Activated CD4-positive, alpha-beta T cell treated with anti-CD3 and anti-CD28 coated beads for 24 hours (primary cell): ENCODE measurements at places on chromosomes 1 and 21.

- no peak for DNase-seq
Measured at GRCh38 chr1:22662318-22662717, 9.3 kb downstream of the C1QB start.

DNA sequence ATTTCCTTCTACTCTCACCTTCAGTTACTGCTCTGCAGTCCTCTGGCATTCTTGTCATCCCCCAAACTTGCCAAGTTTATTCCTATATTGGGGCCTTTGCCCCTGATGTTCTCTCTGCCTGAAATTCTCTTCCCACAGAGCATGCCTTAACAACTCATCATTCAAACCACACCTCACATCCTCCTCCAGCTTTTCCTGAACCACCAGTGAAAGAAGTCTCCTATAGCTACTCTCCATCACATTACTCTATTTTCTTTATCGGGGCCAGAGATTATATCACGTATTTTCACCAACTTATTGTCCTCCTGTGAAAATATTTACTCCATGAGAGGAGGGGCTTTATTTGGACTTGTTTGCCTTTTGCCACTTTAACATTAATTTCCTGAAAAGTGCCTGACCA is 32.1 kb downstream of the EXTL2 start:
- DNase-seq, result no peak

DNA sequence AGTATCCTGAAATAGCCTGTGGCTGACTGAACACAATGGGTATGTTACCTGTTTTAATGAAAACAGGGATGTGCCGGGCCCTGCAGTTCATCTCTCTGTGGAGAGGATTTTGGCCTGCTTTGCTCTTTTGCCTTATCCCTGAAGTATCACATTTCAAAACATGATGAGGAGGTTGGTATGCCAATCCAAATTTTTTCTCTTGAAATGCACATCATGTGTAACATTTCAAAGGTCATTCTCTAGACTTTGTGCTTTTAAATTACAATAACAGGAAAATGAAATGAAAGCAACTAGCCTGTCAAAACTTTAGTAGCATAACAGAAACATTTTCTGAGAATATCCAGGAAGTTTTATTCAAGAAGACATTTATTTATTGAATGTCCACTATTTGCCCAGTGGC is 118.9 kb downstream of the SLC44A5 start:
- no peak for DNase-seq

- no peak for DNase-seq
Measured at GRCh38 chr1:14495996-14496395, 102.5 kb upstream of the KAZN start.

GRCh38 chr1:245091818-245092637 is 62.8 kb upstream of the KIF26B start:
- no peak for DNase-seq

DNA sequence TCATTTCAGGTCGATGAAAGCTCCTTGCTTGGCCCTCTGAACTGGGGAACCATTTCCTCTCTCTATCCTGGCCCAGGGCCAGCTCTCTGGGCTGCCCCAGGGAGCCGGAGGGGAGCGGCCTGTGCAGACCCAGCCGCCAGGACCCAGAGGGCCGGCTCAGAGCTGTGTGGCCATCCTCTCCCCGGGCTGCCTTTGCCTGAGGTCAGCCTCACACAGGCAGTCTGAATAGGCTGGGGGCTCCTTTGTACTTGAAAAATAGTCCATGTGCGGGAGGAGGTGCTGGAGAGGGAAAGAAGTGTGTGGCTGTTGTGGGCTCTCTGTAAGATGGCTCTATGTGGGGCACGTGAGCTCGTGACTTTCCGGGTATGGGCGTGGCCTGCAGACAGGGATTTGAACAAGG is 275.1 kb upstream of the VAMP3 start:
- DNase-seq, result no peak

- DNase-seq, result no peak
Measured at GRCh38 chr1:204437796-204438570, 26.4 kb upstream of the PPP1R15B start.

- no peak for DNase-seq
Measured at GRCh38 chr1:55155522-55155921, 59.6 kb downstream of the USP24 start.

DNA sequence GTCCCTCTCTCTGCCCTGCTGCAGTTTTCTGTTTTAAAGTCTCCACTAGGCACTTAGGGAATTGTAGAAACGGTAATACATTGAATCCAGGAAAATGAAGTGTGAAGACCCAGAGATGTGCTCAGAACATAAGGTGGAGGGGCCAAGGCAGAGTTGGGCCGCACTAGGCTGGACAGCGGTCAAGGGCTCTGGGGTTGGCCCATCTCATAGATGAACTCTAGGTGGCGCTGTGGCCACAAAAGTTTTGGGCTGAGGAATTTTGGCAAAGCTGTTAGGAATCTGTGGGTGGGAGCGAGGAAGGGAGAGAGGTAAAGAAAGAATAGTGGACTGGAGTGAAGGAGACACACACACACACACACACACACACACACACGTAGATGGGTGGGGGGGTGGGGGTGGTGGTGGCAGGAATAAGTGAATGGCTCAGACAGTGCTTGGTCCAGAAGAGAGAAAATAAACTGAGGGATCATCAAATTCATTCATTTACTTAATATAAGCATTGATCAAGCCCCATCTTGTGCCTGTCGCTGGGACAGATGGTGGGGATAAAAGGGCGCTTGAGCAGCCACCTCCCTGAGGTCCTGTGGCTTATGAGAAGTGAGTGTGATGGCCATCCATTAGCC is 258.5 kb downstream of the TRABD2B start:
- DNase-seq, result no peak

- no peak for DNase-seq
Measured at GRCh38 chr1:184493987-184494388, 107.2 kb downstream of the C1orf21 start.

DNA sequence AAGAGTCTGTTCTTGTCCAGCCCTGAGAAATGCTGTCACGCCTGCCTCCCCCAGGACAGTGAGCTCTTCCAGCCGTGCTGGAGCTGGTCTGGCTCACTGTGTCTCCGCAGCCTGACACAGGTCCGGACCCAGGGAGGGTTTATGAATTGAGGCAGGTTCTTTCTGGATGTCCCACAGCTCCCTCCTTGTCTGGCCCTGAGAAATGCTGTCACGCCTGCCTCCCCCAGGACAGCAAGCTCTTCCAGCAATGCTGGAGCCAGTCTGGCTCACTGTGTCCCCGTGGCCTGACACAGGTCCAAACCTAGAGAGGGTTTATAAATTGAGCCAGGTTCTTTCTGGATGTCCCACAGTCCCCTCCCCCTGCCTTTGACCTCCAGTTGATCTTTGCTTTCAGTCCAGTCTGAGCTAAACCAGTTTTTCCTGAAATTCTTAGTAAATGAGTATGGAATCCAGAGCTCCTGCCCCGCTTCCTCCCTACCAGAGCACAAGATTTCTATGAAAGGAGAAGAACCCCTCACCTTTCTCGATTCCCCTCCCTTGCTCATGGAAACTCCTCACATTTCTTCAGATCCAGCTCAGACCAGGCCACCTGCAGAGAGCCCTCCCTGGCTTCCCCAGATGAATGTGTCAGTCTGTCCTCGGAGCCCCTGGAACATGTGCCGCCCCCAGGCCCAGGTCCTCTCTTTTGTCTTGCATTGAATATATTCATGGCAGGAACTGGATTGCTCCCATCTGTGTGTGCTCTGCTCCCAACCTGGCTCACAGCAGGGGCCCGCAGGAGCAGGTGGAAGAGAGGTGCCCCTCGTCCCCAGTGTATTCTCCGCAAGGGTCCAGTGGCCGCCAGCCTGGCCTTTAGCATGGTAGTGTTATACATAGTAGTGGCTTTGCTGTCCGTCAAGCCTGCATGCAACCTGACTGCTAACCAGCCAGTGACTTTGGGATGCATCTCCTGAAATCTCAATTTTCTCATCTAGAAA is 116.3 kb downstream of the EPHB2 start:
- DNase-seq, result no peak

DNA sequence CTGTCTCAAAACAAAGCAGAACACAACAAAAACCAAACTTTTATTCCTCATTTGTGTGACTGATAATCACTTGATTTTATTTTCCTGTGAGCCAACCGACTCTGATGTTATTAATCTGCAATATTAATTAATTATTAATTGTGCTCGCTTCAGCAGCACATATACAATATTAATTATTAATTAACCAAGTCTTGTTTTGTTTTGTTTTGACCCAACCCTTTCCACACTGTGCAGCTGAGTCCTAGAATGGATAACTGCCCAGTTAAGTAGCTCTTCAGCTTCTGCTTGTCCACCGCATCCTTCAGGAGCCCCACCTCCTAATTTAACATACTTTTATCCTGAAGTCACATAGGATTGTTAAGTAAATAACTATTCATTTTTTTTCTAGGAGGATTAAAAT is 47.4 kb upstream of the EXO1 start:
- no peak for DNase-seq

DNA sequence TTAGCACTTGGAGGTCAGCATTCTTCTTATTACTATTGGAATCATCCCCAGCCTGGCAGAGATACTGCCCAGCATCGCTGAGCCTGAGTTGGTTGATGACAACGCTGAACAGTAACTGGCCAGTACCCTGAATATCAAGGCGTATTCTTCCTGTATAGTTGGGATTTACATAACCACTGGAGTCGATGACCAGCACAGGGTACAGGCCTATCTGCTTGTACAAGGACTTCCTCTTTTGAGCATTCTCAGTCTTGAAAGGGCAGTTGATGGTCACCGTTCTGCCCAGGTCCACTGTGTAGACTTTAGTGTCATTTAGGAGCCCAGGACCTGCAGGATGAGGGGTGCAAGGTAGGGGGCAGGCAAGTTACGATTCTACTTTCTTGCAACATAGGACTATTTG is 8.8 kb downstream of the PIGR start:
- DNase-seq, result no peak

- DNase-seq, result no peak
Measured at GRCh38 chr1:182200025-182200812, 138.7 kb upstream of the ZNF648 start.

DNA sequence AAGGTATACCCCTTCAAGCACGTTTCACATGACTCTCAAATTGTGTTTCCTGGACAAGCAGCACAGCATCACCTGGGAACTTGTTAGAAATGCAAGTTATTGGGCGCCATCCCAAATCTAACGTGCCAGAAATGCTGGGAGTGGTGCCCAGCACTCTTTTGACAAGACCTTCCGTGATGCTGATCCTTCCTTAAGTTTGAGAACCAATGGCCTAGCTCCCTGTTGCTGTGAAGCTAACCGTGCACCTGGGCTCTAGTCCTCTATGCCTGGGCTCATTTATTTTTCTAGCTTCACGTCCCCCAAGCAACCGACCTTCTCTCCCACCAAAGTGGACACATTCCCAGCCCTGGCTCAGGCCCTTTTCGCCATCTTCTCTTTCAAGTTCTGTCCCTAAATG is 4.3 kb downstream of the BEST4 start:
- DNase-seq, result no peak

DNA sequence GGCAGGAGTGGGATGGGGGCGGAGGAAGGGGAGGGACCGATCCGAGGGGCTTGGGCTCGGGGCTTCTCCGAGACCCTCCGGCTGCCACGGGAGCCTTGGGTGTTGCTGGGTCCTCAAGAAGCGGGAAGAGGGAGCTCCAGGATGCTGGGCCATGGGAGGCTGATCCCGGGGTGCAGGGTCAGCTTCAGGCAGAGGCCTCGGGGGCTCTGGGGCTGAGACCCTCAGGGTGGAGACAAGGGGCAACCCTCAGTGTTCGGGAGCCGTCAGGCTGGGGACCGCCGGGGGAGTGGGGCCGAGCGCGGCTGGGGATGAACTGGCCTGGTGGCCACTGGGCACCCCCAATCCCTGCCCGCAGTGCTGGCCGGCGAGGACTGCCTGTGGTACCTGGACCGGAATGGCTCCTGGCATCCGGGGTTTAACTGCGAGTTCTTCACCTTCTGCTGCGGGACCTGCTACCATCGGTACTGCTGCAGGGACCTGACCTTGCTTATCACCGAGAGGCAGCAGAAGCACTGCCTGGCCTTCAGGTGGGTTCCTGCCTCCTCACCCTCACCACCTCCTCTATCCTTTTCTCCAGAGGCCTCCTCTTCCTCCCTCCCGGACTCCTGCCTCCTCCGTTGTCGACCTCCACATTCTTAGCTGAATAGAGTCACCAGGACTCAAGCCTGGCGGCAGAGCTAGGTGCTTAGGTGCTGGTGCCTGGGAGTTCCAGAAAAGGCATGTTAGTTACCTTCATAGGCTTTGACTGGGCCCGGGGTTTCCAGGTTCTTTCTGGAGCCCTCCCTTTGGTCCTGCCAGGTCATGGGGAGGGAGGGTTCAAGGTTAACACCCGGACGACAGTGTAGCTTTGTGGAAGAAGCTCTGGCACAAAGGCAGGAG is 631 bp downstream of the SHISA4 start:
- DNase-seq, result no peak

DNA sequence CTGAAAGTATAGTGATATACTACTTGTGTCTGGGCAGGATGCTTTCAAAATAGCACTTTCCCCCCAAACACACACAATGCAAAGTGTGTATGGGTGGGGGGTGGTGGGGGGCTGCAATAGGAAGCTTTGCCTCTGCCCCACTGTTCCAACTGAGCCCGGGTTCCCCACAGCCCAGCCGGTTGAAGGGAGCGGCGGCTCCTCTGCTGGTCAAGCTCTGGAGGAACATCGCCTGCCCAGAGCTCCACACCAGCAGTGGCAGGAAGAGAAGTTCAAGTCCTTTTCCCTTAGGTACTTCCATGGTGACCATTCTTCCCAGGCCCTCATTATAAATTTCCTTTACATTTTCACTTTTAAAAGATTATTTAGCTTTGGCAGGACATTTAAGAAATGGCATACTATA is 74.9 kb downstream of the CAPZB start:
- DNase-seq, result no peak

- DNase-seq, result no peak
Measured at GRCh38 chr1:151416231-151416630, 16.9 kb downstream of the PSMB4 start.

- no peak for DNase-seq
Measured at GRCh38 chr1:229597877-229598276, 28.0 kb downstream of the TAF5L start.

DNA sequence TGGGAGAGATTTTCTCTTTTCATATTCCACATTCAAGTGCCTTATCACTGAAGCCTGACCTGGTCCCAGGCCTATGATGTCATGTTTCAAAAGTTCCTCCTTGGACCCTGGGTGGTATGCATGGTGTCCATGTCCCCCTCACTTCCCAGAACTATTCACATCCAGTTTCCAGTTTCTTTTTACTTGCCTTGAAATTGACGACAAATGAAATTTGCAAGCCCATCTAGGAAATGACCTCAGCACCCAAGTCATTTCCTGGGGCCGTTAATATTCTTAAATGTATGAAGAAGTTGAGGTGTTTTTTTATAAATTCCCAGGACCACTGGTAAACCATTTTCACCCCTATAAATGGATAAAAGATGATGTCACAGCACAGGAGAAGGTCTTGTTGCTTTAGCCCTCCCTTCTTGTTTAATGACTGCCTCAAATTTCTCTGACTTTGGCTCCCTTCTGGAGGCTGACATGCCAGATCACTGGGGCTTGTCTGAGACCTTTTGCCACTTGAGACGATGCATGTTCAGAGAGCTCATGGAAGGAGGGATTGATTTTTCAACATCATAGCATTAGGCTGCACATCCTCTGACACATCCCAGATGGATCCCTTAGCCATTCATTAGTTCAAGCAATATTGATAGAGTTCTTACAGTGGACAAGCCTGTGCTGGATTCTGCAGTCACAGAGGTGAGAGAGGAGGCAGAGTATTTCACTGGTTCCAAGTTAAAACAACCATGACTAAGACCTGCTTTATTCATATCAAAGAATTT is 221.3 kb downstream of the PLPP3 start:
- DNase-seq, result no peak

- no peak for DNase-seq
Measured at GRCh38 chr1:80053613-80054012, 1047.1 kb upstream of the ADGRL4 start.

- no peak for DNase-seq
Measured at GRCh38 chr21:27326301-27326700, 359.4 kb upstream of the ADAMTS5 start.
